ENCODE measurements at places on chromosomes 1 and 21.

DNA sequence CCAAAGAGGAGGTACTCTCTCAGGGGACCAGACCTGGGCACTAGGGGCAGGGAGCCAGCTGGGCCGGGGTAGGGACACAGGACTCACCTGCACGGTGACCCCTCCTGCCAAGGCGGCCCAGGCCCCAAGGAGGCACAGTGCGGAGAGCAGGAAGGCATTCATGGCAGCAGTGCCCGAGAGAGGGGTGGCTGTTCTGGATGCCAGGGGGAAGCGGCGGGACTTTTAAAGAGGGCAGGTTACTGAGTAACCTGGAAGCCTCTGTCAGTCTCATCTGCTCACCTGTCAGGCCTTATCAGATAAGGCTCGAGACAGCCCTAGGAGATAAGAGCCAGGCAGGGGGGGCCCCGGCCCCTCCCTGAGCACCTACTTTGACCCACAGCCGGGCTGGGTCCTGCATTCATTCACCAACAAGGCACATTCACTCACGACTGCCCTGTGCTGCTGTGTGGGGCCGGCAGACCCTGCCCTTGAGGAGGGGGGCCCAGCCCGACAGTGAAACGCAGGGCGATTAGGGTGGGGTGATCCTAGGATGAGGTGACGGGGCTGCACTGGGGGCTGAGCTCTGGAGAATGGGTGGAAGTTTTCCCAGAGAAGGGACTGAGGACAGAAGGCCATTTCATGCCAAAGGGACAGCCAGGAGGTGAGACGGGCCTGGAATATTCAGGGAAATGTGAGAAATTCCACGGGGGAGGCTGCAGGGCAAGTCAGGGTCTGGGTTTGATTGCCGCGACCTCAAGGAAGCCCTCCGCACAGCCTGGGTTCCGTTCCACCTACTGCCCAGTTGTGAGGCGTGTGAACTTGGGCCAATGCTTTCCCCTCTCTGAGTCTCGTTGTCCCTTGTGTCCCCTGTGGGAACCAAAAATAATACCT is at the start of gene GUCA2A:
Gene GUCA2A, minus strand, starts transcription at position 195 of the 870 bp plus-strand sequence. Its CDS starts 33 bp downstream, at position 162.
- no peak for DNase-seq

GRCh38 chr1:221832617-221833016 is 90.7 kb upstream of the DUSP10 start:
- DNase-seq: no peak

GRCh38 chr21:43779660-43780059 is 3.6 kb upstream of the CSTB start:
- no peak for DNase-seq

GRCh38 chr1:10213186-10213705 is 2.9 kb downstream of the KIF1B start:
- DNase-seq: no peak

DNA sequence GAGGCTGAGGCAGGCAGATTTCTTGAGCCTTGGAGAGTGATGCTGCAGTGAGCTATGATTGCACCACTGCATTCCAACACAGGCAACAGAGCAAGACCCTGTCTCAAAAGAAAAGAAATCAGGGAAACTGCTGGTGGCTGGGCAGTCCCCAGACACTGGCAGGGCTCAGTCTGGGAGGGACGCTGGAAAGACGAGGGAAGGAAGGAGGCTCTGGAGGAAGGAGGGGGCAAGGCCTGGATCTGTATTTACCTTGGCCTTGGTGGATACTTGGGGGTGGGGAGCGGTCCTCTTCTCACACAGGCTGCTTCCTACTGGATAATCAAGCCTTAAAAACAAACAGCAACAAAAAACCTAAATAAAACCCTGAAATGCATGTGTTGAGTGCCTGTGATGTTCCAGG is 24.4 kb downstream of the KCNQ4 start:
- DNase-seq: no peak

GRCh38 chr1:39392851-39393573 is 98.4 kb upstream of the BMP8A start:
- DNase-seq: no peak

DNA sequence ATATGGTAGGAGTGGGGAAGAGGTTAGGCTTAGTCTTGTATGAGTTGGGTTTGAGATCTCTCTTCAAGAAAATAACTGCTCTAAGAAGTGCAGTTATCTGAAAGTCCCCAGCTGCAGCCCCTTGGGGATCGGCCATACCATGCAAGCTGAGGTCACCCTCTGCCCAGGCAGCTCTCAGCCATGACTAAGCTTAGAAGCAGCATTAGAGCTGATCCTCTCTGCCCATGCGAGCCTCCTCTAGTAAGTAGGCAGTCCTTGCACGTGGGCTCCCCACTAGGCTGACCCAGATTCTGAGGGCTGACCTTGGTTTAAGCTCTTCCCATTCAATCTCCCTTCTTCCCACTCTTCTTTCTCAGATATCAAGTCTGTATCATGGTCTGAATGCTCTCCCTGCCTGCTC is 121.0 kb upstream of the UBE2U start:
- DNase-seq: no peak

DNA sequence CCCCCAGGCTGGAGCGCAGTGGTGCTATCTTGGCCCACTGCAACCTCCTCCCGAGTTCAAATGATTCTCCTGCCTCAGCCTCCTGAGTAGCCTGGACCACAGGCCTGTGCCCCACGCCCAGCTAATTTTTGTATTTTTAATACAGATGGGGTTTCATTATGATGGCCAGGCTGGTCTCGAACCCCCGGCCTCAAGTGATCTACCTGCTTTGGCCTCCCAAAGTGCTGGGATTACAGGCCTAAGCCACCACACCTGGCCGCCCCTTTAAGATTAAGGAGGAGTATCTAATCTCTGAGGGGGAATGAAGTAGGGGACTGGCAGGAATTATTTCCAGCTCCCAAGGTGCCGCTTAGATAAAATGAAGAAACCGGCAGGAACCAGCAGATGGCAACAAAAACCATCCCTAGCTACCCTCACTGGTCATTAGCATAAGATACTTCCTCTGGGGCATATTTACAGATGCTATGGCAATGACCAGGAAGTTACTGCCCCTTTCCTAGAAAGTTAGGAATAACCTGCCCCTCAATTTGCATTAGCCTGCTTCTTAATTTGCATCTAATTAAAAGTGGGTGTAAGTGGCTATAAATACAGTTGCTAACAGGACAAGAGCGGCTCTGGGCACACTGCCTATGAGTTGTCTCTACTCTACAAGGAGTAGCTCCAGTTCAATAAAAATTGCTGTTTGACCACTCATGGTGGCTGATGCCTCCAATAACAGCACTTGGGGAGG is 7.1 kb upstream of the NSUN4 start:
- no peak for DNase-seq

Data from stimulated activated CD4-positive, alpha-beta T cell treated with anti-CD3 and anti-CD28 coated beads, Interleukin-4, amount 100 ng/mL, for 1 hour (primary cell).